ENCODE measurements at places on chromosomes 7 and 10. TPM values are rescaled to one million over a fixed set of nuclear protein-coding genes. Genes with fewer than 3 reads are reported as not detected.

Gene OPN1SW
- not detected for total RNA-seq

Gene DYDC2
- total RNA-seq: not detected

Gene PRXL2A
- 118 TPM for total RNA-seq

Gene IQUB
- total RNA-seq: 1.6 TPM

Gene AGAP4
- 40.2 TPM for total RNA-seq

Gene VIPR2
- total RNA-seq: 4.8 TPM

Gene ATG9B
- 0.55 TPM for total RNA-seq

Gene CRYGN
- total RNA-seq: not detected

Gene AMPH
- total RNA-seq: 2.1 TPM

Gene RET
- total RNA-seq: 0.42 TPM

Gene CCL26
- total RNA-seq: 1.1 TPM

Gene AP1S1
- 50.5 TPM for total RNA-seq

Gene CALML5
- not detected for total RNA-seq

Gene WNT8B
- 0.99 TPM for total RNA-seq

Gene PHYHIPL
- 2.4 TPM for total RNA-seq

Gene SH2D4B
- total RNA-seq: not detected

Gene TBC1D12
- 11.9 TPM for total RNA-seq

Gene ELN
- 31.9 TPM for total RNA-seq

Gene BCL7B
- total RNA-seq: 49.6 TPM

Gene NPY4R2
- total RNA-seq: not detected

Gene FFAR4
- total RNA-seq: 0.13 TPM

Gene CYP2C8
- total RNA-seq: 1.6 TPM

Gene ORC5
- total RNA-seq: 26.4 TPM

Gene ASB4
- total RNA-seq: not detected

Gene ADIRF
- 790 TPM for total RNA-seq

Gene UBE2D1
- total RNA-seq: 14.2 TPM

Gene SORCS1
- 0.99 TPM for total RNA-seq

Gene TOMM7
- 274 TPM for total RNA-seq

Gene SAMD9
- total RNA-seq: 8.1 TPM

Gene ADAP1
- 20.6 TPM for total RNA-seq

Gene GNA12
- 41.8 TPM for total RNA-seq

Gene BTBD16
- total RNA-seq: 51.2 TPM

Gene PROSER2
- total RNA-seq: 21.5 TPM

Measured in ureter (tissue), 1 donor.